ENCODE measurements at places on chromosomes 1 and 21.

GRCh38 chr1:41249319-41249718 is 7.2 kb upstream of the SCMH1 start:
- no peak for DNase-seq

- no peak for DNase-seq
Measured at GRCh38 chr1:180267211-180267561, 37.1 kb downstream of the LHX4 start.

DNA sequence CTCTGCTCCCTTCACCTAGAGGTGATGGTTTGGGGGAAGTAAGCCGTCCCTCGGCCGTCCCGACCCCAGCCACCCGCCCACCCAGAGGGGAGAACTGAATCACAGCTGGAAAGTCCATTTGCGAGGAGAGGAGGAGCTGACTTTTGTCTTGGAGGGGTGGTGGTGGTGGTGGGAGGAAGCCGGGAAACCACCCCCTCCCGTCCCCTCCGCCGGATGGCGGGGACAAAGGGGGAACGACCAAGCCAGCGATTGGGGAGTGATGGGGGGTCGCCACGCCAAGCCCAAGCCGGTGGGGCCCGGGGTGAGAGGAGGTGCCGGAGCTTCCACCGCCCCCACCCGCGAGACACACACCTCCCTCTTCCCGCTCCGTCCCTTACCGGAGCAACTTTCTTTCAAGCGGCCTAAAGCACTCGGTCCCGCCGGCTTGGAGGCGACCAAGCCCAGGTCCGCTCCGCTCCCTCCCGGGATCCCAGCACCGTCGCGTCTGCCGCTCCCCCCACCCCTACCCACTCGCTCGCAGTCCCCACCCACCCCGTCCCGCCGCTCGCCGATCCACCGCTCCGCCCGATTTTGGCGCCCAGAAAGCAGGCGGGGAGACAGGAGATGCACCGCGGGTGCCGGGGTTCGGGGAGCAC is 540 bp downstream of the ARHGEF2 start:
- no peak for DNase-seq

- no peak for DNase-seq
Measured at GRCh38 chr1:225738763-225739162, 38.9 kb upstream of the SRP9 start.

- DNase-seq = no peak
Measured at GRCh38 chr1:67646145-67647035, 38.6 kb upstream of the GADD45A start.

DNA sequence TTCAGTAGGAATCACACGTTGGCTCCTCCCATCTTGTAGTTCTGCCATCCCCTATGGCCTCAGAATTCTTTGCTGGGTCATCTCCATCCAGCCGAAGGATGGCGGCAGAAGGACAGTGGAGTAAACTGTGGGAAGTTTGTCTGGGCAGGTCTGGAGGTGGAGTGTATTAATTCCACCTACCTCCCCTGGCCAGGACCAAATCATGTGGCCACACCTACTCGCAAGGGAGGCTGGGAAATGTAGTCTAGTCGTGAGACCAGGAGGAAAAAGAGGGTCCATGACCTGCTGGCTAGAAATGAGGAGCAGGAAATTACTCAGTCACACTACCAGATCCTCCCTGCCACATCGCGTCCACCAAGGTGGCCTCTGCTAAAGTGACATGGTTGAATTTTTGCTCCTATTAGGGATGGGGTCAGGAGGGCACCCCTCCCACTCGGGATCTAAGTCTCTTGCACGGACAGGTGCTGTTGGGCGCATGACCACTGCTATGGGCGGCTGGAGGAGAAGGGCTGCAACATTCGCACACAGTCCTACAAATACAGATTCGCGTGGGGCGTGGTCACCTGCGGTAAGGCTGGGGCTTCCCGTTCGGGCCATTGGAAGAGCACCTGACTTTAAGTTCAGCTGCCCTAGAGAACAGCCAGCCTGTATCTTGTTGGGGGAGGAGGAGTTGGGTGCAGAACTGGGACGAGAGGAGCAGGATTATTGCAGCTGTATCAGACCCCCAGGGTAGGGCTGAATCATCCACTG is 19.5 kb downstream of the PLA2G5 start:
- no peak for DNase-seq

DNA sequence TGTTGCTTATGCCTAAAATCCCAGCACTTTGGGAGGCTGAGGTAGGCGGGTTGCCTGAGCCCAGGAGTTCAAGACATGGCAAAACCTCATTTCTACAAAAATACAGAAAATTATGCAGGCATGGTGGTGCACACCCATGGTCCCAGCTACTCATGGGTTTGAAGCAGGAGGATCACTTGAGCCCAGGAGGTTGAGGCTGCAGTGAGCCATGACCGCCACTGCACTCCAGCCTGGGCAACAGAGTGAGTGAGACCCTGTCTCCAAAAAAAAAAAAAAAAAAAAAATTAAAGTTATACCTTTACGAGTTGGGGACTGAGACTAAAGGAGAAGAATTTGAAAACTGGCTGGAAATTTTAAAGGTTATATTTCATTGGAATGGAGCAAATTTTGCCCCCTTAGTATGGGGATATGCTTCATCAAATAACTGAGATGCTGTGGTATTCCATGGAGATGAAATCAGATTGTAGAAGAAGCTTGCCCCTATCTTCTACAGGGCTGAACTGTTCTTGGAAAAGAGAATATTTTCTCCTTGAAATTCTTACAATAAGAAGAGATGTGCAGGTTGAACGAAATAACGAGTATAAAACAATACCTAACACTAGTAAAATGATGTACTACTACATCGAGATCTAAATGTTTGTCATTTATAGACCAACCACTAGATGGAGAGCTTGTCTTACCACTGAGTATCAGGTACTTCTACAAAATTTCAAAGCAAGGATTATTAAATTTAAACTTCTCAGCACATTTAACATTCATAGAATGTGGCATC is 34.9 kb upstream of the SCYL3 start:
- DNase-seq = peak; percentile 7
